WTC11 (cell line): ENCODE measurements at places on chromosomes 4 and X.

GRCh38 chr4:75769036-75769435 lies 44.7 kb downstream of the USO1 start:
- DNase-seq = no peak

DNA sequence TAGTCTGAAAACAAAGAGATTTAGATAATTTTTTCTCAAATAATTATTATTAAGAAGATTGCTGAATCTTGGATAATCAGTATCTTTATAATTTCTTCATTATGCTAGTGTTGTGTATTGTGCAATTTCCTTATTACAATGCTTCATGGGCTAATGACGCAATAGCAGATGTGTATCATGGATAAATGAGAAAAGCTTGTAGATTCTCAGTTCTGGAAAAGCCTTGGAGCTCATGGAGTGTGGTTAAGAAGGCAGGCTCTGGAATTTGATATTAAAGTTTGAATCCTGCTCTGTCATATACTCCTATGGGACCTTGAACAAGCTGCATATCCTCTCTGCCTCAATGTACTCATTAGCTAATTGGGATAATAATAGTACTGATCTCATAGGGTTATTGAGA lies 18.9 kb upstream of the CXCL8 start:
- DNase-seq = no peak

GRCh38 chr4:146486565-146486964 lies 35.2 kb downstream of the SLC10A7 start:
- DNase-seq = no peak

DNA sequence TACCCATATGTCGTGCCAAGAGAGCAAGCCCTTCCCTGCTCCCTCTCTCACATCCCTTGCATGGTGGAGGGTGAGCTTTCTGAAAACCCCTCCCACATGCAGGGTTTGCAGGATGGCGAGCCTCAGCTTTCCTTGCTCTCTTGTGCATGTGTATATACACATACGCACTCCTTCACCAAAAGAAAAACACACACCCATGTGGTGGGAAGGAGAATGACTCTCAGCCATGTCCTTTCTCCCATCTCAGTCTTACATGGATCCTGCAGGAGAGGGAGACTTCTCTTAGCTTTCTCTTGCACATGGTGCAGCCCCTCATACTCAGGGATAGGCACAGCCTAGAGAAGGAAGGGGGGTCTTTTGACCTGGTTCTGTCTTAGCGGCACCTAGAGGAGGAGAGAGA lies 81.1 kb downstream of the CLCN5 start:
- no peak for DNase-seq
